ENCODE measurements at places on chromosomes 11 and 22.

- no peak for DNase-seq
Observed at GRCh38 chr22:44847380-44847779, 95.0 kb downstream of the ARHGAP8 start.

- DNase-seq = no peak
Observed at GRCh38 chr22:20554824-20555223, 47.4 kb downstream of the MED15 start.

DNA sequence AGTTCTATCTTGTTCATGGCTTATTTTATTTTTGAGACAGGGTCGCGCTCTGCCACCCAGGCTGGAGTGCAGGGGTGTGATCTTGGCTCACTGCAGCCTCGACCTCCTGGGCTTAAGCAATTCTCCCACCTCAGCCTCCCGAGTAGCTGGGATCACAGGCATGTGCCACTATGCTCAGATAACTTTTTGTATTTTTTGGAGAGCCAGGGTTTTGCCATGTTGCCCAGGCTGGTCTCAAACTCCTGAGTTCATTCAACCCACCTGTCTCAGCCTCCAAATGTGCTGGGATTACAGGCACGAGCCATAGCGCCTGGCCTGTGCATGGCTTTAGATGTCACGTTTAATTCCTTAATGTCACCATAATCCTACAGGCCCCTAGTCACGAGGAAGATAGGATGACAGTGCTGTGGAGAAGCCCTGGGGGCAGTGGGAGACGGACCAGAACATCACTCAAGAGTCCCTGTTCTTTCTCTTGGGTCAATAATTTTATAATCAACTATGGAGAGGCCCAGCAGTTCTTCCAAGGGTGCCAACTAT lies 99.5 kb downstream of the RDX start:
- DNase-seq = no peak

DNA sequence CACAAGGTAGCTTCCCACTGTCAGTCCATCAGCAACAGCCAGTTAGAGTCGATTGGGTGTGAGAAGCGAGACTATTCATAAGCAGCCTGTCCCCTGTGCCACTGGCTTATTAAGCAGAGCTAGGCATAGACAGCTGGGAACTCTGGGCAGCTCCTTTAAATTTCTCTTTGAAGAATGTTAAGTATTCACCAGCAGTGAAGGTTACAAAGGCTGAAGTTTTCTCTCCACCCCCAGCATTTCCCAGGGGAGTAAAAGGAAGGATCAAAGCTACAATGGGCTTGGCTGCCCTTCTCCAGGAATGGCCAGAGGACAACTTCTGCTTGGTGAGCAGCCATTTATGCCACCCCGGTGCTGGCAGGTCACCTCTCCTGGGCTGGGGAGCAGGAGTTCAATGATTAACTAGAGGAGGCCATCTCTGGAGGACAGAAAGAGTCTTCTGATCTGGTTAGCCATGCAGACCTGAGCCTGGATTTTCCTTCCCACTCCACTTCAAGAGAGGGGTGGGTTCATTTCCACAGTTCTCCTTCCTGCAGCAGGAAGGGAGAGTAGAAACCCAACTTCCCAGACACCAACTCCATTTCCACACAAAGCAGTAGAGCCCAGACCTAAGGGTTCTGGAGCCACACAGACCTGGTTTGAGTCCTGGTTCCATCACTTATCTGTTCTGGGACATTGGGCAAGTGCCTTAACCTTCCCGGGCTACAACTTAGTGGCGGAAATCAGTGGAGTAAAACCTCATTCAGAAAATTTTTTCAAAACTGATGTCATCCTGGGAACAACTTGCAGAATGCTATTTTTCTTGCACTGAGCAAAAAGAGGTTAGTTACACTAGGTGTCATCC lies 22.6 kb downstream of the POU2AF3 start:
- peak; percentile 27 for DNase-seq

GRCh38 chr11:2794046-2794967 lies 91.3 kb downstream of the CDKN1C start:
- no peak for DNase-seq

GRCh38 chr11:119433358-119433725 lies 10.4 kb upstream of the THY1 start:
- no peak for DNase-seq
